Urinary bladder (tissue), 4 donors: ENCODE measurements at places on chromosomes 5 and 9.

DNA sequence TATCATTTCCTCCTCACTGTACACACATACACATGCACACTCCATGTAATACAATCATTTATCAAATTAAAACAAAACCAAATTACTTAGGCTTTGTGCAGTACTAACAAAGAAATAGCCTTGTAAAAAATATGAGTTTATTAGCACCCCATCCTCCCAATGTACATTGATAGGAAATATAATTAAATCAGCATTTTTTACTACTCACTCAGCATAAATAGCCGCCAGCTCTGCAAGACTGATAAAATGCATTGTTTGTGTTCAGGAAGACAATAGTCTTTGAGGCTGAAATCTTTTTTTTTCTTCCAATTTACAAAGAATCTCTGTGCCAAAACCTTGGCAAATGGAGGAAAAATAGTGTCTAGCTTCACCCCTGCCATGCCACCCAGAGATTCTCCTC lies 497.6 kb upstream of the ADAMTS16 start:
- no peak for DNase-seq

DNA sequence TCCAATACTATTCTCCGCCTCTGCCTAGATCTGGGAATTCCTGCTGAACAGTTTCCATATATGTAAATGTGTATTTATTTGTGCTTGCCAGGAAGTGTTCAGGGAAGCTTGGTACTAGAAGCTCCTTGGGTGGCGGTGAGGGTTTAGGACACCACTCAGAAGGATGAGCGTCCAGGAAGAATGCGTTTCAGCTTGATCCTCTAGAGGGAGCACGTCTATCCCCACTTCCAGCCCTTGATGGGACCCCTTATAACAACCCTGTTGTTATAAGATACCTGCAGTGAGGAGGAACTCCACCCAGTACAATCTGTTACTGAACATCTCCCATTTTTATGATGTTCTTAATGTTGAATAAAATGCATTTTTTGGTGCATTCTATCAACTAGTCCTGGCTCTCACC lies 88.9 kb downstream of the CYFIP2 start:
- no peak for DNase-seq

- DNase-seq: no peak
Observed at GRCh38 chr9:118230329-118230728, 526.1 kb downstream of the TLR4 start.

GRCh38 chr9:126165755-126166154 lies 160.9 kb upstream of the MVB12B start:
- no peak for DNase-seq

DNA sequence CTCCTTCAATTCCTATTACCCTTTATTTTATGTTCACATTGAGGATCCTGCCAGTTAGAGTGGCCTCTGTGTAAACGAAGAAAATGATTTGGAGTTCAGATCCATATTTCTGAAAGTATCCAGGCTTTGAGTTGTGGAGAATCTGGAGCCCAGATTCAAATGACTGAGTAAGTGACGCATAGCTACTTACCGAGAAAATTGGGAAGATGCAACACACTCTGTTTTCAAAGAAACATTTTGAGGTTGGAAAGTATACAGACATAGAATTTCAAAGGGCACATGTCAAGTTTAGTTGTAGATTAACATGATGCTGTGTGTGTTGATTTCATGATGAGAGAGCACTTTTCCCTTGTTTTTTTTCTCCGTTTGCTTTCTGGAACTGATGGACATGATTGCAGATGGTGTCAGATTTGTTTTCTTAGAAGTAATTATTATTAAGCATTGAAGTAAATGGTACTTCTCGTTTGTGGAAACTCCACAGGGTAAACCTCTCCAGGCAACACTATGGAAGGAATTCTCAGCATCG lies 148.1 kb downstream of the KDM4C start:
- DNase-seq: no peak

- DNase-seq: no peak
Observed at GRCh38 chr5:115369430-115370144, 73.1 kb upstream of the CCDC112 start.

- no peak for DNase-seq
Observed at GRCh38 chr9:112439825-112440224, 46.8 kb upstream of the KIAA1958 start.

- DNase-seq: no peak
Observed at GRCh38 chr5:132300577-132301343, 6.6 kb downstream of the SLC22A4 start.

GRCh38 chr5:177097016-177097985 lies 10.6 kb downstream of the FGFR4 start:
- DNase-seq: no peak

DNA sequence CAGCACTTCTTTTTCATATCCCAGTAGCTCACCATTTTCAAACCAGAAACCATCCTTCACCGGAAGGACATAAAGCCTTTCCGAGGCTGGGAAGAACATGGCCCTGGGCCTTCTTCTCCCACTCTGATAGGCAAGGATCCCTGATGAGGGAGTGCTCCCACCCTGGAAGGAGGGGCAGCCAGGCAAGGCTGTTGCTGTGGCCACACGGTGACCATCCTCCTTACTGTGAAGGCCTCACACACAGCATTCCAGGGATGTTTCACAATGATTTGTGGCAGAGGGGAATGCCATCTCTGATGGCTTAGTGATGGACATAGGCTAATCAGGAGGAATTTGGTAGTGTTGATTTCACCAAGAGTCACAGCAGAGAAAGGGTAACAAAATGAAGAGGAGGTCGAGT lies 130.7 kb downstream of the ADAMTS12 start:
- DNase-seq: no peak

DNA sequence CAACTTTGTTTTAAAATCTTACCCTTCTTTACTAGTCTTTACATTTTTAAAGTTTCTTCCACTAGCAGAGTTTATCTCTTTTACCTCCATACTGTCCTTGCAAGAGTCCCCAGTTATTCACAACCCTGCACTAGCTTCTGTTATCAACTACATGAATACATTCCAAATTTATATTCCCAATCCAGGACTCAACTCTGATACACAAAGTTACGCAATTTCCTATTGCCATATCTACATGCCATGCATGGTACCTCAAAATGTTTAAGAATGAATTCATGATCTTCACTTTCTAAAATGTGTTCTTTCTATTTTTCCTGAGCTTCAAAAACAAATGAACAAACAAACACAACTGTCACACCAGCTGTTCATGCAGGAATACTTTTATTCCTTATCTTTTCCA lies 668.7 kb downstream of the CDH18 start:
- no peak for DNase-seq

- DNase-seq: no peak
Observed at GRCh38 chr5:76046741-76047140, 36.4 kb upstream of the SV2C start.

DNA sequence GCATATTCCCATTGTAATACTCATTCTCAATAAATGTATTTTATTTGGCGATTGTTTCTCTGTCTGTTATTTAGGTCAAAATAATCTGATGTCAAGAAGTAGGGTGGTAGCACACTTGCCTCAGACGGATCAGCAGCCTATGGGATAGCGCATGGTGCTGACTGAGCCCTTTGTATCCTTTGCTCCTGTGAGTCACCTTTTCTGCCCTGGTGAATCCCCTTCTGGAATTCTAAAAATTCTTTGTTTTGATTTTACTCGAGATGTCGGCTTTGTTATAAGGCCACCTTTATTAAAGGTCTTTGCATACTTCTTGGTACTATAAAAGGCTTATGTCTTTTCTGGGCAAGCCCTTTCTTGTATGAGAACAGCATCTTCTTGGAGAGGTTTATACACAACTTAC lies 1187.8 kb downstream of the CDH9 start:
- no peak for DNase-seq
